Activated CD4-positive, alpha-beta T cell treated with anti-CD3 and anti-CD28 coated beads, Interleukin-2, amount 10 ng/mL, durations not matched to agents 24 days and 14 days (primary cell): ENCODE measurements at places on chromosomes 12 and 14. TPM values are rescaled to one million over a fixed set of nuclear protein-coding genes. Genes with fewer than 3 reads are reported as not detected.
A peak's percentile ranks its signal among the peaks of the same experiment; 100 is the strongest.

Gene VWF
- total RNA-seq: 0.09 TPM in 1 of 2 replicates, not detected in the other

DNA sequence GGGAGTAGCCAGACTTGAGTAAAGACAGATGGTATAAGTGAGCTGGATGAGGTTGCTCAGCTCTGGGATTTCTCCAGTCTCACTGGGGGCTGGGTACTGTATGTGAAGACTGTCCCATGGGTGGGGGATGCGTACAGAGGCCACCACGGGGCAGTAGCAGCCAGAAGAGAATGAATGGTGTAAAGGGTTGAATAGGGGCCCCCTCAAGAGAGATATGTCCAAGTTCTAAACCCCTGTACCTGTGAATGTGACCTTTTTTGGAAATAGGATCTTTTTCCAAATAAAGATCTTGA, 21.8 kb upstream of the BCDIN3D start:
- H3K27me3 ChIP-seq: peaks cover 5% of the 10 kb centered on the region
- H3K4me3 ChIP-seq: no peak overlapping the region
- H3K36me3 ChIP-seq: no peaks in the 10 kb centered on the region
- H3K4me1 ChIP-seq: no peaks in the 10 kb centered on the region
- no peak for DNase-seq

DNA sequence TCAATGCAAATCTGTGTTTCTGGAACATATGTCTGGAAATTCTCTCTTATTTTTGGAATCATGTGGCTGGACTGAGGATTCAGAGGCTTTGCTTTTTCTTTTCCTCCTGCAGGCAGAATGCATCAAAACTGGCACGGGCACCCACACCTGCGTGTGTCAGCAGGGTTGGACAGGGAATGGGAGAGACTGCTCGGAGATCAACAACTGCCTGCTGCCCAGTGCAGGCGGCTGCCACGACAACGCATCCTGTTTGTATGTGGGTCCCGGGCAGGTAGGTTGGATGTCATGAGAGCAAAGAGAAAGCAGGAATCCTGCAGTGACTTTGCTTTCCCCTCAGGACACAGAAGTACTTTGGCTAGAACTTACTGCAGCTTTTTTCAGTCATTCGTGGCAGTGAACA, 90.3 kb downstream of the STAB2 start:
- H3K36me3 ChIP-seq: no peaks in the 10 kb centered on the region
- no peaks in the 10 kb centered on the region for H3K4me1 ChIP-seq
- H3K27ac ChIP-seq: no peak overlapping the region
- H3K27me3 ChIP-seq: no peaks in the 10 kb centered on the region
- DNase-seq: no peak

DNA sequence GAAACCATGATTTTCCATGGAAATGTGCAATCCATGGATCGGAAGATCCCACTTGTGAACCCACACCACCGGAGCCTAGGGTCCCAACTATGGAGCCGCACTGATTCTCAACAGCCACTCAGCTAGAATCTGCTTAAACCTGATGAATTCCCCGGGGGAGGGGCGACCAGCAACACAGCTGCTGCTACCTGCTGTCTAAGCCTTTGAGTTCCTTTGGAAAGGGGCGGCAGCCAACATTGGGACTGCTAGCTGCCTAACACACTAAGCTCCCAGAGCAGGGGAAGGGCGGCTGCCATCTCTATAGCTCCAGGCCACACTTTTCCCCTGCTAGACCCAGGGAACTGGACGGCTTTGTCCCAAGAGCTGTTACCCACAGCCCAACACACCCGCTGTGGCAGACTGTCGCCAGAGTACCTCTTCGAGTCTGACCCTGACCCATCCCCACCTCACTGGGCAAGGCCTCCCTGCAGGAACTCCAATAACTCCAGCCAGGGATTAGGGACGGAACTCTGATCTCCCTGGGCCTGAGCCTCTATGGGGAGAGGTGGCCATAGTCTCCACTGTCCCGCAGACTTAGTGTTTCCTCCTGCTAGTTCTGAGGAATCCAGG, 205.8 kb upstream of the SLC16A7 start:
- H3K27ac ChIP-seq: no peak overlapping the region
- H3K4me1 ChIP-seq: no peaks in the 10 kb centered on the region
- no peak for DNase-seq

- peak; percentile 81 for DNase-seq
- peak overlapping the region; percentile 98 for H3K27ac ChIP-seq
- peak overlapping the region; percentile 84 for H3K4me3 ChIP-seq
- peaks cover 66% of the 10 kb centered on the region for H3K4me1 ChIP-seq
- H3K36me3 ChIP-seq: peaks cover 22% of the 10 kb centered on the region
- H3K27me3 ChIP-seq: no peaks in the 10 kb centered on the region
These were observed 6.3 kb downstream of the ITGA5 start for GRCh38 chr12:54412786-54413185.

DNA sequence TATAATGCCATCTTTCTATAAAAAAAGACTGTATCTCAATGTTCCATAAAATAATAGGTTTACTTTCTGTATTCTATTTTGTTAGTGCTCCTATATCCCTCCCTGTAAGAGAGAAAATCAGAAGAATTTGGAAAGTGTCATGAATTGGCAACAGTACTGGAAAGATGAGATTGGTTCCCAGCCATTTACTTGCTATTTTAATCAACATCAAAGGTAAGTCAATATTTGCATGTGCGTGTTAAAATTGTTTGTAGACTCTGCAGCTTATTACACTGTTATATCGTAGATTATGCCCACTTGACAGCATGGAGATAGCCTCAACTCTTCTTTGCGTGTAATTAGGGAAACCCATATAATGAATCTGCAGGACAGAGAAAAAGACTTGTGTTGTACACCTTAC, 34.0 kb downstream of the KCNMB4 start:
- H3K27ac ChIP-seq: no peak overlapping the region
- no peak overlapping the region for H3K4me3 ChIP-seq
- no peaks in the 10 kb centered on the region for H3K4me1 ChIP-seq

DNA sequence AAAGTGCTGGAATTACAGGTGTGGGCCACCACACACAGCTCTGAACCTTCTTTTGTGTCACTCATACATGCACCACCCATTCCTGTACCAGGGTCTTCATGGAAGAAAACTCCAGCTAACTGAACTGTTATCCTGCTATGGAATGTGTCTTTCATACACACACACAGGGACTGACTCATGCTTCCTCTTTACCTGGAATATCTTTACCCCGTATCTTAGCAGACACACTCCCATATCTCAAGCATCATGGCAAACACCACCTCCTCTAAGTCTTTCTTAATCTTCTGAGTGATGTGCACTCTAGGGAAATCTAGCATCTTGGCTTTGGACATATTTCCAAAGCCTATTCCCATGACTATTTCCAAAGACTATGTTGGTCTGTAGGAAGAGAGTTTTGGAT, 35.0 kb upstream of the DTX1 start:
- H3K27me3 ChIP-seq: peaks cover 8% of the 10 kb centered on the region
- H3K4me3 ChIP-seq: no peak overlapping the region
- H3K4me1 ChIP-seq: peaks cover 8% of the 10 kb centered on the region
- no peaks in the 10 kb centered on the region for H3K36me3 ChIP-seq
- no peak for DNase-seq

- no peak for DNase-seq
- H3K27me3 ChIP-seq: no peaks in the 10 kb centered on the region
- peaks cover 28% of the 10 kb centered on the region for H3K36me3 ChIP-seq
These were observed 127.2 kb downstream of the BCAT1 start for GRCh38 chr12:24821691-24822090.
